Lower leg skin (tissue), 4 donors: ENCODE measurements at places on chromosomes 6 and 20. TPM values are rescaled to one million over a fixed set of nuclear protein-coding genes. Genes with fewer than 3 reads are reported as not detected.

DNA sequence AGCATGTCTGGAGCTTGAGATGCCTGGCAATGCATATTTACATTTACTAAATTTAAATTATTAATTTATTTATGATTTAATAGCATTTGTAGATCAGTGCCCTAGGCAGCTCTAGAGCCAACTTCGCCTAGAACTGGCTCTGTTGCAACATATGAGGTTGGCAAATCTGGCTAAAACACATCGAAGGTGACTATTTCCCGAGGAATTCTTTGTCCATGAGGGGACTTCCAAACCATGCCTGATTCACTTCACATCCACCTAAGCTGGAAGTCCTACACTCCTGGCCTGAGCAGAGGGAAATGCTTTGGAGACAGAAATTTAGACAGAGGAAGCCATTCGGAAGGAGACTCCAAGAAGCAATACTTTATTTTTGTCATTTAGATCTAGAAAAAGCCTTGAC lies 211.0 kb upstream of the ARG1 start:
- no peak for DNase-seq

- DNase-seq: no peak
Measured at GRCh38 chr20:38612751-38613515, 11.3 kb downstream of the ARHGAP40 start.

PLN gene
- 3.8 TPM for total RNA-seq

HLA-DQA1 gene
- 12.1 TPM for total RNA-seq
